ENCODE measurements at places on chromosomes 13 and 19. TPM values are rescaled to one million over a fixed set of nuclear protein-coding genes. Genes with fewer than 3 reads are reported as not detected.

Gene IZUMO1
- 0.10 TPM for total RNA-seq

Gene GNG7
- total RNA-seq = 1.1 TPM

Gene POU2F2
- total RNA-seq = 19.6 TPM

Gene SLITRK6
- not detected for total RNA-seq

Gene TUBGCP3
- total RNA-seq = 59.7 TPM

Gene ZNF93
- 15.8 TPM for total RNA-seq

DNA sequence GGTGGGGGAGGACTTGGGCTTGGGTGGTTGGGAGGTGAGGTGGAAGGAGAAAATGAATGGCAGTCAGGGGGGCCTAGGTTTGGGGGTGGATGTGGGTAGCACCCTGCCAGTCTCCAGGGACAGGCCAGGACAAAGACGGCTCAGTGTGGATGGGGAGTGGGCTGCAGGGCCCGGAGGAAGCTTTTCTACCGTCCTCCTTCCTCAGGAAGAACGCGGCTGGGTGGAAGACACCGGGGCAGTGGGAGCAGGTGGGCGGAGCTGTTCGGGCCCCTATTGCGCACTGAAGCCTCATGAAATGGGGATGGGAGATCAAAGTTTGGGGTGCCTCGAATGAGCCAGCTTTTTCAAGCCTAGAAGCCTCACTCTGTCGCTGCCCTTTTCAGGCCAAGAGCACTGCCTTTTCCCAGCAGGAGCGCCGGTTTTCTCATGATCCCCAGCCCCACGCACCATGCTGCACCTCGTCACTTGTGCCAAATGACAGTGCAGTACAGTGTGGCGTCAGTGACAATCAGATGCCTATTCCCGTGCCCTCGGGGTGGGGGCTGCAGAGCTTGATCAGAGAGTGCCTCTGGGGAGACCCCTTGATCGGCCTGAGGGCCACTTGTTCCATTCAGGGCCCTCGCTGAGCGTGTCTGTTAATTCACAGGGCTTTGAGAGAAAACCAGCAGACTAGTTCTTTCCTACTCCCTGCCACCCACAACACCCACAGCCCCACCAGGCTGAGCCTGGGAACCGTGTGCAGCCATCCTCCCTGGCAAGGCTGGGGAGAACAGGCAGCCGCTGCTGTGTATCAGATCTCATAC lies 1.5 kb downstream of the CALM3 start:
- H3K27me3 ChIP-seq = peaks cover 5% of the 10 kb centered on the region
- peaks cover 47% of the 10 kb centered on the region for H3K36me3 ChIP-seq
- H3K4me1 ChIP-seq = peaks cover 39% of the 10 kb centered on the region
- peak overlapping the region; percentile 100 for H3K27ac ChIP-seq

DNA sequence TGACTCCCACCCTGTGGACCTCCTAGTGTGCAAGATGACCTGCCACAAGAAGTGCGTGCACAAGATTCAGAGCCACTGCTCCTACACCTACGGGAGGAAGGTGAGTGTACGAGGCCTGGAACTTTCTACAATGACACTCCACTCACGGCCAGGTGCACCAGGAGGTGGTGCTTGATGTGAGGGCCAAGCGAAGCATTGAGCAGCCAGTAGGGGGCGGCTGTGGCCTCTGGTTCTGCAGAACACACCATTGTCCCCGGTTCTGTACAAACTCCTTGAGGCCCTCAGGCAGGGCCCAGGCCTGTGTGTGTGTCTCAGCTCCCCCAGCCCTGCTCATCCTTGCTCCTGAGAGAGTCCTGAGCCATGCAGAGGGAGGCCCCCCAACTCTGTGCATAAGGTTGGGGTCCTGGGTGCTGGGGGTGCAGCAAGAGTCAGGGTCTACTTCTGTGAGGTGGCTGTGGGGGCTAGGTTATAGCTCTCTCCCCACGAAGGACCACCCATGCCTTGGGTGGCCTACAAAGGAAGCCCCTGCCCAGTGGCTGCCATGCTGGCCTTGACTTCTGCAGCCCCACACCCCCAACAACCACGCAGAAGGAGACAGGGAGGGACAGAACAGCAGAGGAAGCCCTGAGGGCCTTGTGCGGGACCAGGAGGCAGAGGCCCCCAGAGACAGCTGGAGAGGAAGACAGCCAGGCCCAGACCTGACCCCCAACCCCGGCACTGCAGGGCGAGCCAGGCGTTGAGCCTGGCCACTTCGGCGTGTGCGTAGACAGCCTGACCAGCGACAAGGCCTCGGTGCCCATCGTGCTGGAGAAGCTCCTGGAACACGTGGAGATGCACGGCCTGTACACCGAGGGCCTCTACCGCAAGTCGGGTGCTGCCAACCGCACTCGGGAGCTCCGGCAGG lies 9.7 kb upstream of the USE1 start:
- H3K4me3 ChIP-seq = no peak overlapping the region
- H3K4me1 ChIP-seq = peaks cover 15% of the 10 kb centered on the region
- peak; percentile 69 for DNase-seq
- H3K27ac ChIP-seq = no peak overlapping the region

DNA sequence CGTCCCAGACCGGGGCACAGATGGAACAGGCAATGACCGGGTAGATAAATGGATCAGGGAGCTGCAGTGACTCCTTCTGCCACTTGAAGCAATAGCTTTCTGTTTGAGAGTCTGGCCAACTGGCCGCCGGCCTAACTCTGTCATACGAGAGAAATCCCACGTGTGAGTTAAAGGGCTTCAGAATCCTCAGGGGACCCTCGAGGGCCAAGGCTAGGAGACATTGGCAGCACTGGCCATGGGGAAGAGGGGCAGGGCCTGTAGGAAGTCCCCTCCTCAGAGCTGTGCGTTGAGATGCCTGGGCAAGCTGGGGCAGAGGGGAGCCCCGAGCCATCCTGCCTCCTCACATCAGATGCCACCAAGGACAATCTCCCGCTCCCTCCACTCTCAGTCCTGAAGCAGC lies 51.6 kb downstream of the KLF2 start:
- no peak overlapping the region for H3K27ac ChIP-seq
- H3K36me3 ChIP-seq = peaks cover 56% of the 10 kb centered on the region

DNA sequence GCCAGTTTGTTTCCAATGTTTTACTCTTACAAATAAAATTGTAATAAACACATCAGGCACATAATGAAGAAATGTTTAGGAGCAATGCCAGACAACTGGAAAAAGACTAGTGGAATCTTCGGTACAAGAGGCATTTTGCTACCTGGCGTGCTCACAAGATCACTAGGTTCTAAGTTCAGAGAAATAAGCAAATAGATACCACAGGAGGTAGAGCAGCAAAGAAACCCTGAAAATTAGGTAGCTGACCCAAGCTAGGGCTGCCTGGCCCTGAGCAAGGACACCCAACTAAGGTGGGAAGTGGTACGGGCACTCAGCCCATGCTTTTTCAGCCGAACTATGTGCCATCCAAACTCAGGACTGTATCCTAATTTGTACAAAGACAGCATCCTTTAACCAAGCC lies 32.2 kb upstream of the TPP2 start:
- no peak for DNase-seq
- no peaks in the 10 kb centered on the region for H3K4me1 ChIP-seq
- H3K36me3 ChIP-seq = no peaks in the 10 kb centered on the region
- H3K27ac ChIP-seq = no peak overlapping the region

DNA sequence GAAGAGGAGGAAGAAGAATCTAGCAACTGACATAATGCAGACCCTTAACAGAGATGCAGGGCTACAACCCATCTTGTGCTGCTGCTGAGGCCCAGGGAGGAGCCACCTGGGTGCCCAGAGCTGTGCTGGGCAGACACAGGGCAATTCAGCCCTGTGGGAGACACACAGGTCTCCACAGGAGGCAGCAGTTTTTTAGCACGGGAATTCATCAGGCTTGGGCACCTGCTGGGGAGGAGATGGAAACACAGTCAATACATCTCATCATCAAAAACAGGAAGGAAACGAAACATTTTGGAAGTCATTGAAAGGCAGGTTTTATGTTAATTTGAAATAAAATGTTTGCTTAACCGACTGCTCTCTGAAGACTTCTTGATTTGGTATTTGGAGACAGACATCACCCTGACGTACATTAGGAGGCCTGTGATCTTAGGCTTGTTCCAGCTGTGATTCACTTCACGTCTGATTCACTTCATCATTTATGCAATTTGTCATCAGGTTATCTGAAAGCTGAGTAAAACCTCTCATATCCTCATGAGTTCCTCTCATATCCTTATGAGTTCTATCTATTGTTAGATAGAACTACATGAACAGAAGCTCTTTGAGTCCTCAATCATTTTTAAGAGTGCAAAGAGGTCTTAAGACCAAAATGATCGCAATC lies 77.4 kb downstream of the CYSLTR2 start:
- peaks cover 2% of the 10 kb centered on the region for H3K4me1 ChIP-seq
- no peaks in the 10 kb centered on the region for H3K36me3 ChIP-seq
- no peak overlapping the region for H3K4me3 ChIP-seq
